ENCODE measurements at places on chromosomes 2 and 18.

- H3K4me1 ChIP-seq: no peaks in the 10 kb centered on the region
- no peak overlapping the region for H3K27ac ChIP-seq
- no peak overlapping the region for H3K4me3 ChIP-seq
- H3K36me3 ChIP-seq: no peaks in the 10 kb centered on the region
- DNase-seq: no peak
These were observed 1140.4 kb downstream of the LRP1B start for GRCh38 chr2:140990416-140990815.

GRCh38 chr2:47459021-47459420 is 56.1 kb downstream of the MSH2 start:
- no peak overlapping the region for H3K27ac ChIP-seq
- no peak overlapping the region for H3K4me3 ChIP-seq
- no peaks in the 10 kb centered on the region for H3K27me3 ChIP-seq
- DNase-seq: no peak

- no peak for DNase-seq
- H3K4me3 ChIP-seq: no peak overlapping the region
- no peak overlapping the region for H3K27ac ChIP-seq
These were observed 1359.7 kb upstream of the NRXN1 start for GRCh38 chr2:52391621-52392020.

DNA sequence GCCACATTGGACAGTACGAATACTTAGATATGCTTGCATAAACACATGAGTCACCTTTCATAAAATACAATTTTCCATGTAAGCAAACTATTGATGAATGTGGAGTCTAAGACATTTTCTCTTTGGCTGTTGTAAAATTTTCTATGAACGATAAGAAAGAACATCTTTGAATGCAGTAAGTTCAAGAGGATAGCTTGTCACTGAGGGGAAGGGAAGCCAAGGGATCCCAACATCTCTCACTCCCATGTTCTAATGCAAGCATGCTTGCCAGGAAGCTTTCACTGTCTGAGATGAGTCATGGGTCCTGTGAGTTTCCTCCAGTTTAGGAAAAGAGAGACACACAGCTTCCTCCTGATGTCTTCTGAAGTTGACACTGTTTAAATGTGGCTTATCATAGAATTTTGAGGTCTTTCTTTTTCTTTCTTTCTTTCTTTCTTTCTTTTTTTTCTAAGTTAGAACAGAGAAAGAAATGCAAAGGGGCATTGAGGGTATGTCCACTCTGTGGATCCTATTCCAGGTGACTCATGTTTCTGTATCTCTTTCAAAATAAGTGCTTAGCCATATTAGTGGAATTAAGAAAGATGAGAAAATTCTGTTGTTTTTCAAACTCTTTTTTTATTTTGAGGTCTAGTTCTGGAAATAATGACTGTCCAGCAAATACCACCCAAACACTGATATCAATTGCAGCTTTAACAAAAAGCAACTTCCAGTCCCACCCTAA is 146.6 kb downstream of the RDH14 start:
- no peaks in the 10 kb centered on the region for H3K4me1 ChIP-seq
- H3K4me3 ChIP-seq: no peak overlapping the region
- DNase-seq: no peak
- H3K27me3 ChIP-seq: peaks cover 11% of the 10 kb centered on the region

DNA sequence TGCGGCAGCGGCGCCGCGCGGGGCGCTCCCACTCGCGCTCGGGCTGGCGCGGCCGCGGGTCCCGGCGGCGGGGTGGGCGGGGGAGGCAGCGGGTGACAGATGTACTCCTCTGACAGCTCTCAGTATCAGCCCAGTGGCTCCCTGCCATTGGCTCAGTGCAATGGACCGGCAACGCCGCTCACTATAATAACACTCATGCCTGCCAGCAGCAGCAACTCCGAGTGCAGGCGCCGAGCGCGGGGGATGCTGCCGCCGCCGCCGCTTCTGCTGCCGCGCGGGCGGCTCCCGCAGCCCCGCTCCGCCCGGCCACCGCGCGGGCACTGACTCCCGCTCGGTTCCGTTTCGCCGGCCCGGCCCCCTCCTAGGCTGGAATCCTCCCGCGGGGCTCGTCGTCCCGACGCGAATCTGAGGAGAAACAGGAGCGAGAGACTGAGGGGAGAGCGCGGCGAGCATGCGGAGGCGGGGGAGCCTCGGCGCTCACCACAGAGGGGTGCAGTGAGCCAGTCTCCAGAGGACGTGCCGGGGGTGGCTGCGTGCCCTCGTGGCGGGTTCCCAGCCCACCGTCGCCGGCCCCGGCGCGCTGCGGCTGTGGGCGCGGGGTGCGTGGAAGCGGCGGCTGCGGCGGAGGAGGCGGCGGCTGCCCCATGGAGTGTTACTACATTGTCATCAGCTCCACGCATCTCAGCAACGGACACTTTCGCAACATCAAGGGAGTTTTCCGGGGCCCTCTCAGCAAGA is at the start of gene ZNF804A:
ZNF804A (plus strand) TSS at position 214 of the 738 bp plus-strand sequence; CDS start at position 645, 431 bp downstream.
- no peaks in the 10 kb centered on the region for H3K36me3 ChIP-seq
- H3K4me3 ChIP-seq: peak within 1 kb of the TSS; percentile 69
- DNase-seq: peak; percentile 18
- H3K27me3 ChIP-seq: peaks cover 48% of the 10 kb centered on the region

DNA sequence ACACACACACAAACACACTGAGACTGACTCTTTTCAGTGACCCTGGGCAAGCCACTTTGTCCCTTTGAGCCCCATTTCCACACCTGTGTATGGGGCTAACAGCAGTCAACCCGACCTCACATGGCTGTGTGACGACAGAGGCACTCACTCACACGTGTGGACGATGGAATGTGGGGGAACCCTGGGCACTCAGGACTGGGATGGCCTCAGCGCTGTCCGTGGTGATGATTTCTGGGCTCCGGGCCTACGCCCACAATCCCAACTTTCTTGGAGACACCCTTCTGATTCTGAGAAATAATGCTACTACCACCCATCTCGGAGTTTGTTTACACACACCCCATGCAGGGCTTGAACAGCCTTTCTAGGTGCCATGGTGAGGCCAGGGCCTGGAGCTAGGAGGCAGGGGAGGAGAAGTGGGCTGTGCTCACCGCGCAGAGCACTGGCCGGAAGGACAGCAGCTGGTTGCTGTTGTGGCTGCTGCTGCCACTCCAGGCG is 1.5 kb downstream of the CRYBA2 start:
- DNase-seq: no peak
- H3K27ac ChIP-seq: no peak overlapping the region
- H3K4me1 ChIP-seq: peaks cover 3% of the 10 kb centered on the region
- no peak overlapping the region for H3K4me3 ChIP-seq

GRCh38 chr2:9556121-9556743 is 602 bp upstream of the ADAM17 start:
- peaks cover 4% of the 10 kb centered on the region for H3K36me3 ChIP-seq
- no peaks in the 10 kb centered on the region for H3K27me3 ChIP-seq
- H3K4me1 ChIP-seq: peaks cover 53% of the 10 kb centered on the region
- H3K4me3 ChIP-seq: peak overlapping the region; percentile 94

- H3K36me3 ChIP-seq: no peaks in the 10 kb centered on the region
- H3K4me1 ChIP-seq: peaks cover 21% of the 10 kb centered on the region
- H3K27me3 ChIP-seq: no peaks in the 10 kb centered on the region
- H3K27ac ChIP-seq: no peak overlapping the region
- DNase-seq: peak; percentile 34
- H3K4me3 ChIP-seq: no peak overlapping the region
These were observed 60.5 kb downstream of the G6PC2 start for GRCh38 chr2:168961450-168962229.

- no peak for DNase-seq
- no peak overlapping the region for H3K4me3 ChIP-seq
- no peak overlapping the region for H3K27ac ChIP-seq
- H3K36me3 ChIP-seq: no peaks in the 10 kb centered on the region
- H3K4me1 ChIP-seq: peaks cover 15% of the 10 kb centered on the region
These were observed 112.1 kb downstream of the PLB1 start for GRCh38 chr2:28607730-28608499.

GRCh38 chr2:176261136-176261535 is 8.1 kb upstream of the MTX2 start:
- peaks cover 9% of the 10 kb centered on the region for H3K27me3 ChIP-seq
- no peaks in the 10 kb centered on the region for H3K4me1 ChIP-seq
- H3K36me3 ChIP-seq: no peaks in the 10 kb centered on the region
- no peak overlapping the region for H3K27ac ChIP-seq
- DNase-seq: no peak

DNA sequence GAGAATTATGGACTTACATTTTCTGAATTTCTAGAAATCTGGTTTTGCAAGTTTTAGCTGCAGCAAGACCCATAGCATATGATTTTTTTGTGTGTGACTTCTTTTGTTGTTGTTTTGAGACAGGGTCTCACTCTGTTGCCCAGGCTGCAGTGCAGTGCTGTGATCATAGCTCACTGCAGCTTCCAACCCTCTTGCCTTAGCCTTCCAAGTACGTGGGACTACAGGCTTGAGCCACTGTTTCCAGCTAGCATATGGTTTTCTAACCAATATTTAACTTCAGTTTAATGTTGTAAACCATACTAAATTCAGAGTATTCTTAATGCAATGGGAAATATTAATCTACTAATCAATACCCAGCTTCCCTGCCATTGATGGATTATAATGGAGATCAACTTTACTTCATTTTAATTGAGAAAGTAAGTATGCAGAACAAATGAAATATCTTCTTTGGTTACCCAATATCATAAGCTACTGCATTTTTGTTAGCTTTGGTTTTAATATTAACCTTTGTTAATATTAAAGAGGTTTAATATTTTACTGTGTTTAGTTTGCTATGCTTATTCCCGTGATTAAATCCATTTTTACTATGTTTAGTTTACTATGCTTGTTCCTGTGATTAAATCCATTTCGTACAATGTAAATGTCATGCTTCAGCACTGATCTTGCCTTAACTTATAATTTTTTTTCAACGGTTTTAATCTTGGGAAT is 273.4 kb upstream of the TMEFF2 start:
- H3K27me3 ChIP-seq: no peaks in the 10 kb centered on the region
- H3K36me3 ChIP-seq: no peaks in the 10 kb centered on the region
- no peak overlapping the region for H3K27ac ChIP-seq
- DNase-seq: no peak
- H3K4me1 ChIP-seq: no peaks in the 10 kb centered on the region
- H3K4me3 ChIP-seq: no peak overlapping the region

DNA sequence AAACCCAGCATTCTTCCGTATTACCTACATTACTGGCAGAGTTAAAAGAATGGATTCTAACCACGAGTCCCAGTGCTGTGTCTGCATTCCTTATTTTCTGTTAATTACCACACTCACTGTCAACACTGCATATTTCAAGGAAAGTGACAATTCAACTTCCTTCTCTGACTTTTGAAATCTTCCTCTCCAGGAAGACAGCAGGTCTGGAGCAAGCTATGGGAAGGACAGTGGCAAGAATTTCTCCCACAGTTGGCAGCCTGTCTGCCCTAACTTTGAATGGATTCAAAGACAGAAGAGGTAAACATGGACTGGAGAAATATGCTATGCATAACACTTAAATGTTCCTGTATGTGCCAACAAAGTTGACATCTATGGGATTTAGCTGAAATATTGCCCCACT is 700.5 kb upstream of the CHAC2 start:
- no peaks in the 10 kb centered on the region for H3K36me3 ChIP-seq
- H3K4me3 ChIP-seq: no peak overlapping the region
- H3K27ac ChIP-seq: no peak overlapping the region

DNA sequence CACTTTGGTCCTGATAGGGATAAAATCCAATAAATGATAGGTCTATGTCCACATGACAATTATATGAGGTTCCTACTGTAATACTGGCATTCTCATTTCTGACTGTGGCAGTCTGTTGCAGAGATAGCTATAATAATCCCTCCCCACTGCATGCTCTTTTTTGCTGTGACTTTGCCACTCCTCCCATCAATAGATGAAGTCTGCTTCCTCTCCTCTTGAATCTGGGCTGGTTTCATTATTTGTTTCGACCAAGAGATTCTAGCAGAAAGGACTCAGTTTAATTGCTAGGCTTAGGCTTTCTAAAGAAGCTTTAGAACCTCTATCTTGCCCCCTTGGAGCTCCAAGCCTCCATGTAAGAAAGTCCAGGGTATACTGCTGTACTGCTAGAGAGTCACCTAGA is 23.3 kb upstream of the CREB1 start:
- H3K36me3 ChIP-seq: peaks cover 2% of the 10 kb centered on the region
- DNase-seq: no peak
- peak overlapping the region; percentile 43 for H3K4me3 ChIP-seq

GRCh38 chr2:233240897-233241296 is 10.6 kb upstream of the ATG16L1 start:
- H3K27ac ChIP-seq: peak overlapping the region; percentile 71
- H3K27me3 ChIP-seq: no peaks in the 10 kb centered on the region
- DNase-seq: peak; percentile 28
- peaks cover 55% of the 10 kb centered on the region for H3K4me1 ChIP-seq
- no peaks in the 10 kb centered on the region for H3K36me3 ChIP-seq
- peak overlapping the region; percentile 39 for H3K4me3 ChIP-seq

DNA sequence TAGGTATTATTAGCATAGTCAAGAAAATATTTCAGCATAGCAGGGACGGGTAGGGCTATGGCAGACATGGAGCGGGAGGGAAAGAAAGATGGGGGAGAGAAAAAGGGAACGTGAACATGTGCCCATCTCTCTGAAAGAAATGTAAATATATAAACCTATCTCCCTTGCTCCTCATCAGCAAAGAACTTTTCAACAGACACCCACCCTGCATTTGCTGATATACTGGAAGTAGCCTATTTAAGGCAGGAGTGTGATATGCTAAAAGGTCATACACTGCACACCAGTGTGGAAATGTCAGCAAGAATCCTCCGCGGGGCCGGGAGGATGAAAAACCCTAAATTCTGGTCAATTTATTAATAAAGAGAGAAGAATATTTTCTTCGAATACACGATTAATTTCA is 1.7 kb downstream of the MBOAT2 start:
- H3K4me3 ChIP-seq: no peak overlapping the region
- H3K4me1 ChIP-seq: peaks cover 15% of the 10 kb centered on the region
- H3K27me3 ChIP-seq: peaks cover 10% of the 10 kb centered on the region
- no peak overlapping the region for H3K27ac ChIP-seq

- H3K27me3 ChIP-seq: no peaks in the 10 kb centered on the region
- H3K4me1 ChIP-seq: no peaks in the 10 kb centered on the region
- no peak overlapping the region for H3K4me3 ChIP-seq
- H3K27ac ChIP-seq: no peak overlapping the region
- no peak for DNase-seq
These were observed 85.7 kb downstream of the CEP192 start for GRCh38 chr18:13076886-13077285.

- H3K27me3 ChIP-seq: peaks cover 38% of the 10 kb centered on the region
- no peak overlapping the region for H3K27ac ChIP-seq
- no peak for DNase-seq
- H3K36me3 ChIP-seq: no peaks in the 10 kb centered on the region
- no peak overlapping the region for H3K4me3 ChIP-seq
These were observed 8.8 kb upstream of the ATOH8 start for GRCh38 chr2:85744741-85745601.

DNA sequence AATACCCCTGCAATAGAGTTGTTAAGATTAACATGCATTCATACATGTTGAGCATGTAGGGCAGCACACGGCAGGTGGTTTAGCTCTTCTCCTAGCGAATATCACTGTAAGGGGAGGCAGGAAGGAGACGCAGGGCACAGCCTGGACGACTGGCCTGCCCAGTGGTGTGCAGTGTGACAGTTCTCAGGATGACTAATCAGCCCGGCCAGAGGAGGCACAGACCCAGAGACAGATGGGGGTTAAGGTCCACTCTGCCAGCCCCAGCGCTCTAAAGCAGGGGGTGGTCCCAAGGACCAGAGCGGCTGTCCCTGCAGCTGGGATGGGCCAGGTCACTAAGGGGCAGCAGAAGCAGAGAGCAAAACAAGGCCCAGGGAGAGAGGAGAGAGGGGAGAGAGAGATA is 63.7 kb downstream of the RNF152 start:
- H3K36me3 ChIP-seq: no peaks in the 10 kb centered on the region
- peaks cover 4% of the 10 kb centered on the region for H3K27me3 ChIP-seq
- no peak overlapping the region for H3K27ac ChIP-seq
- H3K4me3 ChIP-seq: no peak overlapping the region
- peaks cover 16% of the 10 kb centered on the region for H3K4me1 ChIP-seq

Measured in activated naive CD8-positive, alpha-beta T cell treated with anti-CD3 and anti-CD28 coated beads, Interleukin-2, amount 50 U/mL, for 24 hours (primary cell).